ENCODE measurements at places on chromosomes 13 and 19. TPM values are rescaled to one million over a fixed set of nuclear protein-coding genes. Genes with fewer than 3 reads are reported as not detected.

- DNase-seq: no peak
Measured at GRCh38 chr13:105929505-105929904, 606.0 kb downstream of the EFNB2 start.

- DNase-seq: no peak
Measured at GRCh38 chr19:16106121-16106520, 5.6 kb upstream of the RAB8A start.

KCTD4 gene
- 0.79 TPM for polyA plus RNA-seq

MAST1 gene
- 0.92 TPM for polyA plus RNA-seq

All from left renal cortex interstitium (tissue), 4 donors.